NCI-H146 (cell line): ENCODE measurements at places on chromosomes 1 and 21.

GRCh38 chr1:61299463-61299862, 217.1 kb downstream of the NFIA start:
- no peak for DNase-seq

- DNase-seq: no peak
Observed at GRCh38 chr1:54854381-54855020, 32.5 kb downstream of the DHCR24 start.

DNA sequence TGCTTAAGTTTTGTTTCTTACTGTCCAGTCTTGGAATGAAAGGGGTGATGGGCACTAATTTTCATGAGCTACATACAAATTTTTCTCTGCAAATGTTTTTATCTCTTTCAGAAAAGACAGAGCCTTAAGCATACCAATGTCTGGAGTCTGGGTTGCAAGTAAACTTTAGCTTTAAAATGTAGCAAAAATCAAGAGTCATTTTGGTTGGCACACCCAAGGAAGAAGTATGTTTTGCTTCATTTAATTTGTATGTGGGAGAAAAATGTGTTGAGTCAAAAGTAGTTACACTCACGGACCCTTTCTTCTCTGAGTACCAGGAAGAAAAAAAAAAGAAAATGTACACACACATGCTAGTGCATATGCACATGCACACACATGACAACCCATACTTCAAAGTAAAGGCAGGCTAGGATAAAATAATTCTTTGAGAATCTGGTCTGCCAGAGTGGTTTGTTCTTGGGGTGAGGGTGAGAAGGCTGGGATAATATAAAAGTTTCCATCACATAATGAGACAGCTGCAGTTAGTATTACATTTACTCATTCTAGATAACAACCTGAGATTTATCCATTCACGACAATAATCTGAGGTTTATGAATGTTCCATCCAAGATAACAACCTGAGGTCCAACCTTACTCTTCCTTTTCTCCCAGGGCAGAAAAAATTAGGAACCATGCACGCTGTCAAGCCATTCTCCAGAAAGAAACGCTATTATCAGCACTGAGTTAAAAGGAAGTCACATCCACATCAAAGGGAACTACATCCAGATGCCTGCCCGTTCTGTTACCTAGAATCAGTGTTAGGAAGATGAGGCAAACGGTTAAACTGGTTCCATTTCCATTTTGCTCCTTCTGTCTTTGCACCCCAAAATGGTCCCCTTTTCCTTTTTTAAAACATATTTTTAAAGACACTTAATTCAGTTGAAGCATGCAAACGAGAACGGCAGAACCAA, 9.3 kb downstream of the DPYD start:
- DNase-seq: no peak

GRCh38 chr1:116266864-116267212, 106.2 kb upstream of the ATP1A1 start:
- DNase-seq: no peak

DNA sequence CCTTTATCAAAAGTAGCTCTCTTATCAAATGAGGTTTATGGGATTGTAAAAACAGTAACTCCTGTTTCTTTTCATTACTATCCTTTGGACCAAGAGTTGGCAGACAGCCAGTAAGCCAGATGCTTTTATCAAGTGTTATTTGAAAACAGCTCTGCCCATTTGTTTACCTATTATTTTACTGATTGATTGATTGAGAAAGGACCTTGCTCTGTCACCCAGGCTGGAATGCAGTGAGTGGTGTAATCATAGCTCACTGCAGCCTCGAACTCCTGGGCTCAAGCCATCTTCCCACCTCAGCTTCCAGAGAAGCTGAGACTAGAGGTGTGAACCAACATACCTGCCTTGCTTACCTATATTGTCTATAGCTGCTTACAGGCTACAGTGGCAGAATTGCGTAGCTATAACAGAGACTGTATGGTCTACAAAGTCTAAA, 3.6 kb downstream of the PRKAB2 start:
- peak; percentile 70 for DNase-seq
